ENCODE measurements at places on chromosomes 6 and 20. TPM values are rescaled to one million over a fixed set of nuclear protein-coding genes. Genes with fewer than 3 reads are reported as not detected.

DNA sequence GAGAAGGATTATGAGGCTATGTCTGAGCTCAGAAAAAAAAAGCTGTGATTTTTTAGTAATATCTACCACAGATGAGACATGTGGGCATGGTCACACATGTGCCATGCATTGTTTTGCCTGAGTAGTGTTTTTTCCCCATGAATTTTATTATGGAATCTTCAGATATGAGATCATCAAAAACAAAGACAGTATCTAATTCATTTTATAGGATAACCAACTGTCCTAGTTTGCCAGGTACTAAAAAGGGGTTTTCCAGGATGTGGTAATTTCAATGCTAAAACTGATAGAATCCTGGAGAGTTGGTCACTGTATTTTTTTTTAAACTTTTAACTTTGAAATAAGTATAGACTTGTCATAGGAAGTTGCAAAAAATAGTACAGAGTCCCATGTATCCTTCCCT lies 127.4 kb upstream of the MAP3K7 start:
- DNase-seq = no peak

The STMN3 gene
- total RNA-seq = 27.3 TPM

GRCh38 chr6:25010902-25011625 lies 75.3 kb upstream of the RIPOR2 start:
- no peak for DNase-seq

The HSPA12B gene
- 18.5 TPM for total RNA-seq

The USP49 gene
- 3.1 TPM for total RNA-seq

DNA sequence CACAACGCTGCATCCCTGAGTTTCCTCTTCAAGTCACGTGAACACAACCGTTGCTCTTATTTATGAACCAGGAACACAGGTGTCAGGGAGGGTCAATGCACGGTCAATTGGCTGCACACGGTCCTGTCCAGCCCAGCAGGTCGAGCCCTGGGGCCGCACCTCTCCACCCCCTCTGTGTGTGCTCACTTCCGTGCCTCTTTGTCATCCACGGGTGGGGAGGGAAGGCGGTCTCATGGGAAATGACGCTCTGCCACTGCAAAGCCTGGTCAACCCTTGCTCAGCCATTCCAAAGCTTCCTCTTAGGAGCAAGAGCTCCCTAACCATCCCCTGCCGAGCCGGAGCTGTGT lies 38.7 kb downstream of the DACT2 start:
- no peak for DNase-seq

The SYTL3 gene
- 6.5 TPM for total RNA-seq

GRCh38 chr20:60869625-60870024 lies 382.4 kb upstream of the CDH4 start:
- DNase-seq = no peak

Measured in posterior vena cava (tissue), 2 donors.